ENCODE measurements at places on chromosomes 2 and 18.

DNA sequence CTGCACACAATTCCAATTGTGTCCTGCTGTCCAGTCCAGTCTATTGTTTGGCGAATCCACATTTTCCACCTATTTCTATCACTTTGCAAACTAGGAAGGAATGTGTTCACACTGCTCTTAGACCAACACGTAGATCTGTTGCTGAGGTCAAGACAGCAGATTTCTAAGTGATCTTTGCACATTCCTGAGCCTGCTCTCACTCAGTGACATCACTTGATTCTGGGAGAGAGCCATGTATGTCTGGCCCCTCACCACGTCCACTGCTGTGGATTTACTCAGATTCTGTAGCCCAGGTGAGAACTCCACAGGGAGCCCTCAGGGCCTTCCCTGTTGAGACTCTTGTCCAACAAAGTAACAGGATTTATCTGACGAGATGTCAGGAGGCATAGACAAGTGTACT lies 317.2 kb downstream of the TSN start:
- DNase-seq: no peak

DNA sequence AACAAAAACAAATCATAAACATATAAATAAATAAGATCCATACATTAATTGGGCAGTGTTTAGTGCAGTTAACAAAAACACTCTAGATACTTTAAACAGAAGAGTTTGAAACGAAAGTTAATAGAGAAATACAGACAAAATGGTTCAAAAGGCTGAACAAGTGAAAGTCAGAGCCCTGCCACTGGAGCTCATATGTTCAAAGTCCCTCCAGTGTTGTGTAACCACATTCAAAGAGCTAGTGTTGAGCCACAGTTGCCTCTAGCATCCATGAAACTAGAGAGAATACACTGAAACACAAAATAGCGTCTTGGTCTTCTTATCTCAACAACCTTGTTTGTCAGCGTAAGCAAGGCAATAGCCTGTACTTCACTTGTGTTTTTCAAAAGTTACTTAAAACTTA lies 1309.8 kb upstream of the NRXN1 start:
- DNase-seq: no peak

DNA sequence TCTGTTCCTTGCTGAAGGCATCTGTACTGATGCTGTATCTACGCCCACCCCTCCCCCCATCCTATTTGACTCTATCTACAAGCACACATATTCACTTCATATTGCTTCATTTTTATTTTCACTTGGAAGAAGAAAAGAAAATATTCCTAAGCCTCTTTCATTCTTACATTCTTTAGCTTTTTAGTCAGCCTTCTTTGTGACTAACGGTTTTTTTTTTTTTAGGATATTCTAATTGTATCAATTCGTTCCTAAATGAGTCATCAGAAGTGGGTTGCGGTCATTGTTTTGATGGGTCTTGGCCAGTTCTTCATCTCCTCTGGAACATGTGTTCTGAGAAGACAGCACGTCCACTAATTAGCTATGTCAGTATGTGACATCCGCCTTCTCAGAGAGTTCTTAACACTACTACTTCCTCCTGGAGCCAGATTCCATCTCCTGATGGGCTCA lies 88.7 kb downstream of the MYO1B start:
- DNase-seq: no peak

DNA sequence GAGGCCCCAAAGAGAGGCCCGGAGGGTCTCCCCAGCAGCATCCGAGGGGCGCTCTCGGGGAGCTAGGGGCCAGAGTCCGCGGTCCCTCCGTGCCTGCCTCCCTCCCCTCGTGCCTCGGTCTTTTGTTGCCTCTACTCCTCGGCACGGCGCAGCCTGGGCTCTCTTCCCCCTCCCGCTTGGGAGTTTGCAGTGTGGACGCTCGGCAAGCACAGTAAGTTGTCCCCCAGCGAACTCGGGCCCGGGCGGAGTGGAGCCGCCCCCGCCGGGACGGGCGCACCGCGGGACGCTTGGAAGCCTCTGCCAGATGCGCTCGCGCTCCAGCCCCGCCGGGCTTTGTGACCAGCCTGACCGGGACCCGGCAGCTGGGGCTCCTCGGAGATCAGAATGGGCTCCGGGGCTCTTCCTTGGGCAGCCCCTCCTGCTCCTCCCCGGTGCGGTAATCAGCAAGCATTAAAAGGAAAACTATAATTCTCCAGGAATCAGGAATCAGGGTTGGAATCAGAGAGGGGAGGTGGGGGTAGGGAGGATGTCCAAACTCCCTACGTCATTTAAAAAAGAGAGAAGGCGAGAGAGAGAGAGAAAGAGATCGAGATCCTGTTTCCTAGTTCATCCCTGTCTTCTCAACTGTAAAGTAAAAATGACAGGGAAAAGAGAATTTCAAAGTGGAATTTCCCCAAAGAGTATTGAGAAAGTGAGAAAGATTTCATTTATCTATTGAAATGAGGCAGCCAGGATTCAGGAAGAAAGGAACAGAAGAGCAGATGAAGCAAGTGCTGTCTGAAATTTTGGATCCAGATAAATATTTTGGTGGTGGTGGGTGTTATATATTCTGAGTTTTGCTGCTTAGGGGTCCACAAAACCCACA lies 786 bp upstream of the TMEM200C start:
- DNase-seq: no peak

DNA sequence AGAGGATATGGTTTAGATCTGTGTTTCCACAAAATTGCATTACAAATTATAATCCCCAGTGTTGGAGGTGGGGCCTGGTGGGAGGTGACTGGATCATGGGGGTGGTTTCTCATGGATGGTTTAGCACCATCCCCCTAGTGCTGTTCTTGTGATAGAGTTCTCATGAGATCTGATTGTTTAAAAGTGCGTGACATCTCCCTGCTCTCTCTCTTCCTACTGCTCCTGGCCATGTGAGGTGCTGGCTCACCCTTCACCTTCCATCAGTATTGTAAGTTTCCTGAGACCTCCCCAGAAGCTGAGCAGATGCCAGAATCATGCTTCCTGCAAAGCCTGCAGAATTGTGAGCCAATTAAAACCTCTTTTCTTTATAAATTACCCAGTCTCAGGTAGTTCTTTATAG lies 33.1 kb downstream of the LHCGR start:
- no peak for DNase-seq

- DNase-seq: no peak
Observed at GRCh38 chr18:70981400-70982140, 692.7 kb downstream of the SOCS6 start.

DNA sequence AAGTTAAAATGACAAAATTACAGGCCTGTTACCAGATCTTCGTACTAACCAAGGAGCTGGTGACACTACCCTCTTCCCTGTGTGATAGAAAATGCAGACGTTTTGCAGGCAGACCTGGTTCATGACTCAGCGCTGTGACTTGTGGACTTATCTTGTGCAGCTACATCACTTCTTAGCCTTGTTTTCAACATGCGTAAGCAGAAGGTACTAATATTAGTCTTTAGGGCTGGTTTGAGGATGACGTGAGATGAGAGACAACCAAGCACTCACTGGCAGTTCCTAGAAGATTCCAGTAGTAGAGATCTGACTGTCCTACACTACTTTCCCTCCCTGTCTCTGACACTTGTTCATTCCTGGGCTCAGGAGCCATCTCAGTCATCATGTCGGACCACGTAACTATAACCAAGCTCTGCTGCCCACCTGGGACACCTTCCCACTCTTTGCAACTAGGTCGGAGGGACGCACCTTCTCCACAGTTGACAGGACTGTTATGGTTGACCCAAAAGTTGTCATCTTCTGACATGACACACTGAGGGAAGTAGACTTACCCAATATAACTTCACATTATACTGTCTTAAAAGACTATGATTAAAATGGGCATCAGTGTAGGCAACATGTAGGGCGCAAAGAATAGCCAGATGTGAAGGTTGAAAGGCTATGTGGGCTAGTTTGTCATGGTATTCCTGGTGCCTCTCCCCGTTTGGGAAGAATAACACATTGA lies 64.8 kb downstream of the TNFRSF11A start:
- DNase-seq: no peak

GRCh38 chr2:233041722-233042323 lies 9.4 kb downstream of the NEU2 start:
- no peak for DNase-seq

- DNase-seq: no peak
Observed at GRCh38 chr2:127953849-127954248, 68.1 kb upstream of the AMMECR1L start.

DNA sequence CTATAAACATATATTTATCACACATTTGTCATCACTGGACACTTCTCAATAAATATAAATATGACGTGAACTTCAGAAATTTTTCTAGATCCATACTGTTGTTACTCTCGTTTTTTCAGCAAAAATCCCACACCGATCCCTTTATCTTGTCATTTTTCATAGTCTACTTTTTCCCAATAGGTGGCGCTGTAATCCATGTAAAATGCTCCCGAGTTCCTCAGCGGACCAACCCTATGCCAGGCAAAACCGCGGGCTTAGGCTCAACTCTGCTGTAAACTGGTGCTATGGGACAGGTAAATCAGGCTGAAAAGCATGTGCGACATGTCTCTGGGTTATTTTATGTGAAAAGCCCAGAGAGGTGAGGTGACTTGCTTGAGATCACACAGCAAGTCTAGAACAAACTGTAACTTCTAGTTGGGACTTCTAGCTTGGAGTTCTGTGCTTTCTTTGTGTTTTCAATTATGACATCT lies 104.0 kb downstream of the COBLL1 start:
- DNase-seq: no peak

DNA sequence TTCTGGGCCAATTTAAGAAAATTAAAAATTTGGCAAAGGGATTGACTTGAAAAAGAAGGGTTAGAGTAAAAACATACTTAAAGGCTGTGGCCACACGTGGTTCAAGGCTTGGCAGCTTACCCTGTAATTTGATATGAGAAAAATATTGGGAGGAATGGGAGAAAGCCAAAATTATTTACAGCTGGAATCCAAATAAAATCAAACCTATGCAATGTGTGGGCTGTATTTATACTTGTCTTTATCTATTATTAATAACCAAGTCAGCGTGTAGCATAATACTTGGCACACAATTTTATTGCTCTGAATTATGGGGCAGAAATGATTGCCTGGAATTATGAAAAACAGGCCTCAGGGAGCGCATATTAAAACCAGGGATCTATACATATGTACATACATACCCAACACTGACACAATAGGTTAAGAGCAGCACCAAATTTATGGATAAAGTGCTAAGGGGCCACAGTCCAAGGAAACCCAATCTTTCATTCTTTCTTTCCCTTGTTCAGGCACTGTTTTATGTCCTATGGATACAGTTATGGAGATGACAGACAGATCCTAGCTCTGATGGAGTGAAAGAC lies 35.6 kb downstream of the FAM124B start:
- DNase-seq: no peak

GRCh38 chr2:128366713-128367511 lies 48.2 kb upstream of the HS6ST1 start:
- DNase-seq: no peak

DNA sequence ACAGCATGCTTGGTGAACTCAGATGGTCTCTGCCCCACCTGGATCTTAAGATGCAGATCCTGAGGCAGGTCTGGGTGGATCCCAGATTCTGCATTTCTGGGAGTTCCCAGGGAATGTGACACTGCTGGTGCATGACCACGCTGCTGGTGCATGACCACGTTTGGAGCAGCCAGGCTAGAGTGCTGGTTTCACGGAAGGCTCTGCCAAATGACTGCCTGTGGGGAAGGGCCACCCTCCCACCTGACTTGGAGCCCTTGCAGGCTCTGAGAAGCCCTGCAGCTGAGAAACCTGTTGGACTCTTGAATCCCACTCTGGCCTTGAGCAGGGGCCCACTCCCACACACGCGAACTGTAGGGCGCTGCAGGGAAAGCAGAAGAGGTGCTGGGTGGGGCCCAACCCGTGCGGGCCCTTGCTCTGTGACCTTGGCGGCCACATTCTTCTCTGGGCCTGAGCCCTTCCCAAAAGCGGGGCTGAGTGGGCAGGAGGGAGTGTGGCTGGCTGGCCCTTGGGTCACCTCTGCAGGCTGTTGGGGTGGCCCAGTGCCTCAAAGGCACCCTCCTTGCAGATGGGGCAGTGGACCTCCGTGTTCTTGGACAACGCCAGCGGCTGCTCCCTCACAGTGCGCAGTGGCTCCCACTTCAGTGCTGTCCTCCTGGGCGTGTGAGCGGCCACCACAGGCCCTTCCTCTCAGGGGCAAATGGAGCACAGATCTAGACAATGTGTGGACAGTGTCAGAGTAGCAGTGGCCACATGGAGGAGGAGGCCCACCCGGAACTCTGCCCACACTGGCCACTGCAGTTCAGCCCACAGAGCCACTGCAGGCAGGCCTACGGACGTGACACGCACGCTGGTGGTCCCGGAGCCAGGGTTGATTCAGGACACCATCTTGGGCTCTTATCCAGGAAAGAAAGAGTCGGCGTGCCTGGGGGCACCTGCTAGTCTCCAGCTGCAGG lies 7.9 kb downstream of the ERFE start:
- no peak for DNase-seq

DNA sequence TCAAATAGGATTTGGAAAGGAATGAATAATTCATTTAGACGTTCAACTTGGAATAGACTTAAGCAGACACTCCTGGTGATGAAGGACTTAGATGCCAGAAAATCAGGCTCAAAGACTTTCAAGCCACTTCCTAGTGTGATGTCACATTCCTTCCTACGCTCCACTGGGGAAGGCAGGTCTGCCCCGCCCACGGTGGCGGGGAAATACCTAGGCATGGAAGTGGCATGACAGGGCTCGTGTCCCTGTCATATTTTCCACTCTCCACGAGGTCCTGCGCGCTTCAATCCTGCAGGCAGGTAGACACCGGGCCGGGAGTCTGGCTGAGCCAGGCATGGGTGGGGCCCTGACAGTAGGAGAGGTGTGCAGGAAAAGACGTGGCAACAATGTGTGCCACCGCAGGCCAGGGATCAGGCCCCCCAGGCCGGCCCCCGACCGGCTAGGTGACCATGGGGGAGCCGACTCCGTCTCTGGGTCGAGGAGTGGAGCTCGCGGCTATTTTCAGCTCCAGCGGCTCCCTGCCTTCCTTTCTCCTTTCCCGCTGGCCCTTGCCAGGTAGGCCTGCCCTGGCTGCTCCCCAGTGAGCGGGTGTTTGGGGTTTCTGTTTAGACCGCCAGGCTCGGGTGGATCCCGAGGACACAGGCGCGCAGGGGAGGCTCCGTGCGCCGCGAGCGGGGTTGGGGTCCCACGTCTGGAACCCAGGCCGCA lies at the start of gene IL1RL2:
Gene IL1RL2, plus strand, starts transcription at position 233 of the 705 bp plus-strand sequence. CDS start 845 bp downstream, outside the sequence.
- DNase-seq: no peak

- DNase-seq: no peak
Observed at GRCh38 chr18:11873670-11874340, 22.6 kb downstream of the CHMP1B start.

GRCh38 chr2:44936275-44936674 lies 5.2 kb upstream of the SIX3 start:
- DNase-seq: no peak

DNA sequence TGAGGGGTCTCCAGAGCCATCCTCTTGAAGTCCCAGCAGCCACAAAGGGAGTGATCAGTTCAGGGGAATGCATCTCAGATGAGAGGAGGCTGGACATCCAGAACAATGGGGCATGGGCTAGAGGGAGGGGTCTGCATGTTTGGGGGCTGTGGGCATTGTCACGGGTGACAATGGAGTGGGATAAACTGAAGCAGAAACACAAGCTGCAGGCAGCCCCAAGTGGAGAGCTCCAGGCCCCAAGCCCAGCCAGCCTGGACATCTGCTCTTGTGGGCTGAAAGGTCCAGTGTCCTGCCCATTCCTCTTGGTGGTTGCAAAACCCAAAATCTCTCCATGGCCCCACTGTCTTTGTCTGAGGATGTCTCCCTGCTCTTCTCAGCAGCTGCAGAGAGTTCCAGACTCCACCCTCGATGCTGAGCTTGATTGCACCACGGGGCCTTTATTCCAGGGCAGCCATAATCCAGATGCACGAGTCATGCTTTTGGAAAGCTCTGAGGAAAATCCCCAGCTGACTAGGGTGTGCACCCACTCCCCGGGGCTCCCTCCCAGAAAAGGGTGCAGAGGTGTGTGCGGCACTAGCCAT lies 149.4 kb downstream of the TNS1 start:
- no peak for DNase-seq
